ENCODE measurements at places on chromosomes 16 and 17.
A peak's percentile ranks its signal among the peaks of the same experiment; 100 is the strongest.

- no peak for DNase-seq
Measured at GRCh38 chr16:47481698-47482374, 20.7 kb downstream of the PHKB start.

- no peak for DNase-seq
Measured at GRCh38 chr17:34366529-34367107, 3.6 kb upstream of the CCL1 start.

- peak; percentile 62 for DNase-seq
Measured at GRCh38 chr17:73231395-73231794, 30.3 kb downstream of the CPSF4L start.

- no peak for DNase-seq
Measured at GRCh38 chr17:38585056-38585917, 20.5 kb downstream of the SRCIN1 start.

DNA sequence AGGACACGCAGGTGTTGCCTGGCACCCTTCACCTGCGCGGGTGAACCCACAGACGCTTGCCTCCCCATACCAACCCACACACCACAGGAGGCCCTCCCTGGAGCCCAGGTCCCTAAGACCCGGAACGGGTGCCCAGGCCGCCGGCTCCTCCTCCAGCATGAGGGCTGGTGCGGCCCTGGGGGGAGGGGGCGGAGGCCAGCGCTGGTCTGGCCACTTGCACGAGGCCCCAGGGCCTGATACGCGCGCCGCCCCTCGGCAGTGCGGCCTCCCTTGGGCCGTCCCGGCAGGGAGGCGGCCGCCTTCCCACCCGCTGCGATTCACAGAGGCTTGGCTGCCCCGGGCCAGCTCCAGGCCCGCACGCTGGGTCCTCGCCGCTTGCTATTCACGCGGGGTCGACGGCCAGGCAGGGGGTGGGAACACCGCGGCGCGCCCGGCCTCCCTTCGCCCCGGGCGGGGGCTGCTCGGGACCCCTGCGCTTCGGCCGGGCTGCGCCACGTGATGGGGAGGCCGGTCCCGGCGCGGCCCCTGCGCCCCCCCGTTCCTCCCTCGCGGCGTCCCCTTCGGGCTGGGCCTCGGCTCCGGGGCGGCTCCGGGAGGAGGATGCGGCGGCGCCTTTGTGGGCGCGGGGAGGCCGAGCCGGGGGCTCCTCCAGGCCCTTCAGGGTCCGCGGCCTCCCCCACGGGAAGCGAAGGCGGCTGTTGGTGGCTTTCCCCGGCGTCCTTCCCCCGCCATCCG lies 685 bp downstream of the FASN start:
- peak; percentile 54 for DNase-seq

DNA sequence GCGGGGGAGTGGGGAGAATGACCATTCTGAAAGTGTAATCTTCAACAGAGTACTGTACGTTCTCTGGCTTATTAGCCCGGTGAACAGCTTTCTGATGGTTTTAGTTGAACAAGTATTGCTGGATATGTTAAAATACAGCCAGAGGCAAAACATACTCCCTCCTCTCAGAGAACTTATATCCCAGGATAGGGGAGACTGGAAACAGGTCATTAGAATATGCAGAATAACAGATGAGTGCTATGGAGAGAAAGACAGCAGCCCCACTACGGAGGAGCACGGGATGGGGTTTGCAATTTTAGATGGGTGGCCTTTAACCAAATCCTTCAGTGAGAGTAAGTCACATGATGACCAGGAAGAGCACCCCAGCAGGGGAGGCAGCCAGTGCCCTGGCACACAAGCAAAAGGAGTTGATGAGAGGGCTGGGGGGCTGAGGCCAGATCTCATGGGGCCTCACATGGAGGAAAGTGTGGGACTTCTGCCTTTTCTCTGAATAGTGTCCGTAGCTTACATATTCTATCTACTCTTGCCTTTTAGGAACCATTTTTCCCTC lies 43.1 kb upstream of the SEC14L1 start:
- DNase-seq: no peak

- DNase-seq: no peak
Measured at GRCh38 chr16:52834736-52835465, 217.8 kb downstream of the CHD9NB start.

DNA sequence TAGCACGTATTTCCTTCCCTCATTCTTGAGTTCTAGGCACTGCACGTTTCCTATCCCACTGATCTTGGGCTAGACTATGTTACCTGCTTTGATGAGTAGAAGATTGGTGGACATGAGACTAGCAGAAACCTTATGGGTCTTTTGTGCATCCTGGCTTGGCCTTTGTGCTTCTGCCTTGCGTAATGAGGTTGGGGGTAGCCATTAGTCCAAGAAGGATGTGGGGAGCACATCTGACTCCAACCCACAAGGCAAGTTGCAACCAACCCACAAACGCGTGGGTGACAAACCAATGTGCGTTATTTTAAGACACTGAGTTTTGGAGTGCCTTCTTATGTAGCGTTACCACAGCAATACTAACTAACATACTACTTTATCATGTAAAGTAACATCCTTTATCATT lies 180.4 kb upstream of the IRX5 start:
- no peak for DNase-seq

- no peak for DNase-seq
Measured at GRCh38 chr16:79130616-79131015, 469.9 kb downstream of the MAF start.

GRCh38 chr16:21603928-21604327 lies 4.6 kb downstream of the METTL9 start:
- DNase-seq: peak; percentile 72

DNA sequence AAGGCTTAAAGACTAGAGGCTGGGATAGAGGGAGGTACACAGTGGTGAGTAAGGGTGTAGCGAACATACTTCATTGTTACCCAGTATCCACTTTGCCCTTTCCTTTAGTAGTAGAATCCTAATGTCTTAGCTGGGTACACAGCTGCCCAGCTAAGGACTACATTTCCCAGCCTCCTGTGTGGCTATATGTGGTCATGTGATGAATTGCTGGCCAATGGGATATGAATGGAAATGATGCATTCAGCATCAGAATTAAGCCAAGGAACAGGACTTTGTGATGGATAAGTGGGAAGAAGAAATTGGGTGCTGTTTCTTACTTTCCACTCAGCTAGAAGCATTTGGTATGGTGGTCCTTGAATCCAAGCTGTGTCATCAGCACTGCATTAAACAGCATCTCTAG lies 55.9 kb downstream of the FOXL1 start:
- peak; percentile 21 for DNase-seq

GRCh38 chr17:41020336-41020735 lies 6.7 kb downstream of the KRTAP1-5 start:
- no peak for DNase-seq

- no peak for DNase-seq
Measured at GRCh38 chr17:17179371-17179827, 26.7 kb downstream of the PLD6 start.

GRCh38 chr16:54806378-54806777 lies 124.3 kb upstream of the IRX5 start:
- no peak for DNase-seq

GRCh38 chr17:45008216-45008615 lies 40.1 kb upstream of the C1QL1 start:
- no peak for DNase-seq

DNA sequence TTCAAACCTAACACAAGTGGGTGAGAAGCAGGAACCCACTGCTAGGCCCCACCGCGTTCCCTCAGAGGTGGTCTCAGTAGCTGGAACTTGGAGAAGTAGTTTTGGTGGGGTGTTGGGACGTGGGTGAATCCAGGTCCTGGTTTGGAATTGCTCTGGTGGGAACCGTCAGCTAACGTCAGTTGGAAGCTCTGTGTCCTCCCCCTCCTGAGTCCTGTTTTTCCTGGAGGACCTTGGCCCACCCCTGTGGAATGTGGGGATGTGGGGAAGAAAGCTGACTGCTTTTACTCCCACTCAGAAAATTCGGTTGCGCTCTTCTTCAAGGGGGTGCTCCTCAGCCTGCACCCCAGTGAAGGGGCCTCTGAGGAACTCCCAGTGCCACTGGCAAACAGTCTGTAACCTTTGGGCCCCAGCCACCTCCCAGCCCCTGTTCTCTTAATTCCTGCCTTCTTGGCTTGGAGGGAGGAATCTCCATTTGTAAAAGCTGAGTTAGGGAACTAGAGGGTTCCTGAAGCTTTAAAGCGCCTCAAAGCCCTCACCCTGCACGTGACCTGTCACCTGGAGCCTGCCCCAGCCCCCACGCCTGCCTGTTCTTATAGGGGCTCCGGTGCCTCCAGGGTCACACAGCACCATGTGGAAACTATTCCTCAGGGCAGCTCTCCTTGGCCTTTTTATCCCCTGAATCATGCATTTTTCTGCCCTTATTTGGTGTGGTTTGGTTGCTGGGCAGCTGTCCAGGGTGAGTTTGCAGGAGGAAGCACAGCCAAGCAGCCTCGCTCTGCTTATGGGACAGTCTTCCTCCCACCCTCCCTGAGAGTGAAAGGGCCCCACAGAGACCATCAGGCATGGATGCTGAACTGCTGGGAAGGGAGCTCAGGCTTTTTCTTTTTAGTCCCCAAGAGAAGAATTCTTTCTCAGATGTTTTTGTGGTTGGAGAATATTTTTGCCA lies 16.2 kb upstream of the NAGLU start:
- DNase-seq: peak; percentile 98

GRCh38 chr17:55230716-55231115 lies 34.0 kb upstream of the HLF start:
- no peak for DNase-seq

DNA sequence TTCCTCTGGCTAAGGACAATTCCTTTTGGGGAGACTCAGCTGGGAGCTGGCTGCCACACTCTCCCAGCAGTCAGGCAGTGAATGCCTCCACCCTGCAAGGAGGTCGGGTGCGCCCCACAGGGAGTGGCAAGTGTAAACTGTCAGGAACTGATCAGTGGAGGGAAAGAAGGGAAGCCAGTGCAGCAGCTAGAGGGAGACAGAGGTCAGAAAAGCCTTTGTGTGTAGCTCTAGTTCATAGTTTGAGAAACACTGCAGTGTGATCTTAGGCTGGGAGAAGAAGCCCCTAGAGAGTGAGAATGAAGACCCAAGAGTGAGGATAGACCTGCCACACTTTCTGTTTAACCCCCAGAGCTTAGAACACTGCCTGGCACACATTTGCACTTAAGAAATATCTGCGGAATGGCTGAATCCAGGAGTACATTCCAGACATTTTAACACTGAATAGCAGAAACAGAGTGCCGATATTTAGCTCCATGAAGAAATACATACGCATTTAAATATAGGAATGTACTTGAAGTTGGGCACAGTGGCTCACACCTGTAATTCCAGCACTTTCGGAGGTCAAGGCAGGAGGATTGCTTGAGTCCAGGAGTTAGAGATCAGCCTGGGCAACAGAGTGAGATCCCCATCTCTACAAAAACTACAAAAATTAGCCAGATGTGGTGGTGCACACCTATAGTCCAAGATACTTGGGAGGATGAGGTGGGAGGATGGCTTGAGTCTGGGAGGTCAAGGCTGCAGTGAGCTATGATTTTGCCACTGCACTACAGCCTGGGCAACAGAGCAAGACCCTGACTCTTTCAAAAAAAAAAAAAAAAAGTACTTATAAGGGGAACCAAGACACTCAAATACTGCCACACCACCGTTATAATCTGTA lies 11.1 kb upstream of the SLC5A11 start:
- DNase-seq: peak; percentile 42

DNA sequence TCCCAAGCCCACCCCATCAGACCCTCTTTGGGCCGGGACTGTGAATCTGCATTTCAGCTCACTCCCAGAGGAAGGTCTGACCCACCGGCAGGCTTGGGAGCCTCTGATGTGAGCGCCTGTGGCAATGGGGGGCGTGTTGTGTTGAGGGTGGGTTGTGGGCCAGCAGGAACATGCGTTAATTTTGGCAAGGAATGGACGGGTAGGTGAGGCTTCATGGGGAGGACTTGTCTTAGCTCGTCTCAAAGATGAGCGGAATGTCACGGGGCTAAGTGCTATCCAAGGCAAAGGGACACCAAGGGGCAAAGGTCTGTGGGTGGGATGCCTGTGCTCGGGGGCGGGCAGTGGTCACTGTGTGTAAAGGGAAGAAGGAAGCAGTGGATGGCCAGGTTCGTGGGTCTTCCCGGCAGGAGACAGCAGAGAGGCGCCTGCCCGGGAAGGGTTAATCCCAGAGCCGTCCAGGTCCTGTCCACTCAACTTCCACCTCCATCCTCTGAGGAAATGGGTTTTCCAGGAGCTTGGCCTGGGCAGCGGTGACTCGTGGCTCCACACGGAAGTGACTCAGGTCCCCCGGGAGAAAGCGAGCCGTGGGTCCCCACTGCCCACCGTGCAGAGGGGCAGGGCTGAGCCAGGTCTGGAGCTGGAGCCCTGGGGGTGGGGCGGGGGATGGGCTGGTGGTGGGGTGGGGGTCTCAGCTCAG lies 17.4 kb downstream of the ADGRG1 start:
- DNase-seq: peak; percentile 58

DNA sequence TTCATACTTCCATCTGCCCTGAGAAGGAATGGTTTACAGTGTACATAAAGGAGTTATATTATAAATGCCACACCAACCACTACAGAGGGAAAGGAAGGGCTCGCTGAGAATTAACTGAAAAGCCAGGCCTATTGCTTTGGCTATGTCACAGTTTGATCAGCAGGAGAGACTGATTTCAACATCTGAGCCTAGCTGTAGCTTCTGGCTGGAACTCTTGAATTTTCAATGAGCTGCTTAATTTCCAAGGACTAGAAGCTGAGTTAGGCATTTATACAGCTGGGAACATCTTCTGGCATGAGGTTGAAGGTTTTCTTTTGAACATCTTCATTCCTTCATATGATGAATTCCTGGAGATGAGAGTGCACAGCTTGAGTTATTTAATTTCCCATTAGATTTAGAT lies 47.6 kb upstream of the GNAO1 start:
- no peak for DNase-seq

DNA sequence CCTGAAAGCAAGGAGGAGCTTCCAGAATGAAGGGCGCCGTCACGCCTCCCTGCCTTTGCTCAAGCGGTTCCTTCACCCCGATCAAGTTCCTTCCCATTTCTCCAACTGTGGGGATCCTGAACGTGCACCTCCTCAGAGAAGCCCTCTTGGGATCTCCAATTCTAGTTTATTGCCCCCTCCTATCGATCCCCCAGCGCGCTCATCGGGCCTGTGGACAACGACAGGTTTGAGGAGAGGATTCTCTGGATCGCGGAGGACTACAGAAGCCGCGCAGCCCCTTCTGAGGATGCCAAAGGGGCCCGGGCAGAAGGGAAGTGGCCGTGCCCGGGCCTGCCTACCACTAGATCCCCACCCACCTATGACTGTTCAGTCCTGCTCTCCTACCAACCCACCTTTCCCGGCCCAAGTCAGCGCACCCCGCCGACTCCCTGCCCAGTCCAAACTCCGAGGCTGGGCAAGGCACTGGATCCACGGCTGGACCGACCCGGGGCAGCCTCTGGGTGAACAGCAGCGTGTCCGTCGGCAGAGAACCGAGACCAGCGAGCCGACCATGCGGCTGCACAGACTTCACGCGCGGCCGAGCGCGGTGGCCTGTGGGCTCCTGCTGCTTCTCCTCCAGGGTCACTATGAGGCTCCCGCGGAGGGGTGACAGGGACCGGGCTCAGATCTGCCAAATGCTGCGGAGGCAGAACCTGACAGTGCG lies 12.8 kb upstream of the CES3 start:
- DNase-seq: no peak
